ENCODE measurements at places on chromosomes 7 and 10.

GRCh38 chr10:36280321-36280741 lies 638.2 kb upstream of the FZD8 start:
- no peak for DNase-seq

GRCh38 chr7:128266883-128267594 lies 26.0 kb downstream of the LEP start:
- DNase-seq: no peak

- DNase-seq: no peak
Measured at GRCh38 chr7:132148876-132149275, 427.4 kb downstream of the PLXNA4 start.

DNA sequence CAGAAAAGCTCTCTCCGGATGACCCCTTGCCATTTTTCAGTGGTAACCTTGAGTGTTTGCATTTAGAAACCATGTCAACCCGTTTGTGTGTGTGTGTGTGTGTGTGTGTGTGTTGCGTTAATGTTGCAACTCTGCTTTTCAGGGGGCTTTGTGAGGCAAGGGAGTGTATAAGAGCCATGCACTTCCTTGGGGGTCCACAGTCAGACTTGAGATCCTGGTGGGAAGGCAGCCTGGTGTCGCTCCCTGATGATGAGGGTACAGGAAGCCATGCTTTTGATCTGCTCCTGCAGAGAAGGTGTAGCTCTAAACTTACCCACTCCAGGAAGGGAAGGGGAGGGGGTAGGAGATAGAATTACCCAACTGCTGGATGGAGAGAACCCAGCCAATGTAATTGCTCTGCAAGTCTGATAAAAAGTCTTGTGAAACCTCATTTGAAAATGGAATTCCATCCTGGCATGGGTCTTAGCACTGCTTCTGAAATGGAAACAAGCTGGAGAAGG lies 10.7 kb downstream of the GRK5 start:
- DNase-seq: no peak
